Left kidney (tissue), 8 donors: ENCODE measurements at places on chromosomes 7 and 10. TPM values are rescaled to one million over a fixed set of nuclear protein-coding genes. Genes with fewer than 3 reads are reported as not detected.

Gene ADRA2A
- polyA plus RNA-seq = 2.9 TPM

Gene GPR146
- polyA plus RNA-seq = 2.5 TPM

Gene OR6V1
- not detected for polyA plus RNA-seq

Gene UPK3B
- polyA plus RNA-seq = 1.1 TPM

Gene NYAP1
- 1.6 TPM for polyA plus RNA-seq

Gene CAV1
- polyA plus RNA-seq = 27.3 TPM

Gene TNPO3
- 52.1 TPM for polyA plus RNA-seq

Gene THSD7A
- 86.9 TPM for polyA plus RNA-seq

Gene SHH
- polyA plus RNA-seq = 2.1 TPM

Gene CAMK2G
- 32.6 TPM for polyA plus RNA-seq

Gene RSU1
- 66.9 TPM for polyA plus RNA-seq

Gene POLR2J2
- 4.4 TPM for polyA plus RNA-seq

Gene SRRM3
- polyA plus RNA-seq = 2.1 TPM

Gene CDK14
- 38.6 TPM for polyA plus RNA-seq

Gene BLNK
- polyA plus RNA-seq = 53.6 TPM

Gene TMEM229A
- 0.13 TPM for polyA plus RNA-seq

Gene SLC13A1
- polyA plus RNA-seq = 33.5 TPM

Gene PLAC9
- 14.6 TPM for polyA plus RNA-seq

Gene PRKG1
- 14.9 TPM for polyA plus RNA-seq

Gene CYP2C9
- polyA plus RNA-seq = 4.8 TPM

Gene NPC1L1
- 2.3 TPM for polyA plus RNA-seq

Gene PPP1R3C
- 37.3 TPM for polyA plus RNA-seq

Gene PRPS1L1
- not detected for polyA plus RNA-seq

Gene RAPGEF5
- polyA plus RNA-seq = 37.6 TPM

Gene PTPRE
- 5.6 TPM for polyA plus RNA-seq
